T-helper 1 cell (primary cell): ENCODE measurements at places on chromosomes 13 and 19.

DNA sequence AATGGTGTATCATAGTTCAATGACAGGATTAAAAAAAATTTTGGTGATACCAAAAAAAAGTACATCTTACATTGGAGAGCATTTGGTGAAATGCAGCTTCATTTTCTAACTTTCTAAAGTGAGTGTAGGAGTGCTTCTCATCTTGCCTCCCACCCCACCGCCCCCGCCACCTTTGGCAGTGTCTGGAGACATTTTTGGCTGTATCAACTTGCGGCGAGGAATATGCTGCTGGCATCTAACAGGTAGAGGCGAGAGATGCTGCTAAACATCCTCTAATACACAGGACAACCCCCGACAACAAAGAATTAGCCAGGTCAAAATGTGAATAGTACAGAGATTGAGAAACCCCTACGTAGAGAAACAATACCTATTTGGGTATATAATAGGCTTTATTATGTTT, 1.7 kb downstream of the DLEU7 start:
- no peak for DNase-seq

DNA sequence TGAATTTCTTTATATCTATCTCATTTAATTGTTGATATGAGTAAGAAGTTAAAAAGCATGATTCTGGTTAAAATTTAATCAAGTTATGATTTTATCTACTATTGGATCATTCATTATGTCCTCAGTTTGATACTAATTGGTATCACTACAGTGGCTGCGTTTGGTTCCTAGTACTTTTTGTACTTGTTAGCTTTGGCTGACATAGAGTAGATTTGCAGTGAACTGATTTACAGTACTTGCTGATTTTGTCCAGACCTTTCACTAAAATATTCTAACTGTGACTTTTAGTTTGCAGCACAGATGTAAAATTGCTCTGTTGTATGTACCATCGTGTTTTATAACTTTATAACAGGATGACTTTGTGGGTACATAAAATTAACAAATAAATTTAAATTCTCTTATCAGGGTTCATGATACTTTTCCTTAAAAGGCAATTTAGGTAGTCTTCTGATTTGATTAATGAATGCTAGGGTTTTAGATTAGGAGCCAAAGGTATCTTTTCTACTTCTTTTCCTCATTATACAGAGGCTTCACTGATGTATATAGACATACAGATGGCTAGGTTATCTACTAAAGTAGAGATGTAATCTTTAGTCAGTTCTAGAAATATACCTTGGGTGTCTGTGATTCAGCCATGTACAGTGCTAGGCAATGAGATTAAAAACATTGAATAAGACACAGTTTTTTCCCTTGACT, 8.7 kb downstream of the UCHL3 start:
- no peak for DNase-seq

GRCh38 chr13:58949646-58950045, 1214.1 kb downstream of the DIAPH3 start:
- DNase-seq, result no peak

- DNase-seq, result no peak
Measured at GRCh38 chr13:85565652-85566051, 233.6 kb downstream of the SLITRK6 start.

- DNase-seq, result no peak
Measured at GRCh38 chr19:29411113-29411581, 114.6 kb upstream of the VSTM2B start.

GRCh38 chr19:1841209-1841924, 6.9 kb downstream of the REXO1 start:
- DNase-seq, result no peak

DNA sequence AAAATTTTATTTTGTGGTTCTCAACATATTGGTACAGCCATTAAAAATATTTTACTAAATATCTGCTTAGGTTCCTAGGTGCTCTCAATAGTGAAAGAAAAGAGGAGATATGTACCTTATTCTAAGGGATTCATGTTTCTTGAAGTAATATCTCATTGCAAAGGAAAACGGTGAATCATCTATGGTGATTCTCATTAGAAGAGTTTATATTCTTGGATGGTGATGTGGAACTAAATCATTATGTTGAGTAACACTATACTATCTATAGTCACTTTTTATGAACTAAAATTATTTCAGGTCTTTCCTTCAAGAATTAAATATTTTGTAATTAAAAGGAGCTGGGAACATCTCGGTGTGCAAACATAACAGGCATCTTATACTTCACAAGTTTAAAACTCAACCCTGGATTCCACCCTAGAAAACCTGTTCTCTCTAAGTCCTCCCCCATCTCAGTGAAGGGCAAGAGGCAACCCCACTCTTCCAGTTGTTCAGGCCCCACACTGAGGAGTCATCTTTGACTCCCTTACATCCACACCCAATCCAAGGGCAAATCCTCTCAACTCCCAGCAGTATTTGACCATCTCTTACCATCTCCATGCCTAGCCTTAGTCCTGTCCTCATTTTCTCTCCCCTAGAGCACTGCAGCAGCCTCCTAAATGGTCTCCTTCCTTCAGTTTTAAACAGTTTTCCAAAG, 140.1 kb downstream of the RGCC start:
- no peak for DNase-seq

- DNase-seq, result no peak
Measured at GRCh38 chr13:101127741-101128353, 288.5 kb downstream of the NALCN start.

DNA sequence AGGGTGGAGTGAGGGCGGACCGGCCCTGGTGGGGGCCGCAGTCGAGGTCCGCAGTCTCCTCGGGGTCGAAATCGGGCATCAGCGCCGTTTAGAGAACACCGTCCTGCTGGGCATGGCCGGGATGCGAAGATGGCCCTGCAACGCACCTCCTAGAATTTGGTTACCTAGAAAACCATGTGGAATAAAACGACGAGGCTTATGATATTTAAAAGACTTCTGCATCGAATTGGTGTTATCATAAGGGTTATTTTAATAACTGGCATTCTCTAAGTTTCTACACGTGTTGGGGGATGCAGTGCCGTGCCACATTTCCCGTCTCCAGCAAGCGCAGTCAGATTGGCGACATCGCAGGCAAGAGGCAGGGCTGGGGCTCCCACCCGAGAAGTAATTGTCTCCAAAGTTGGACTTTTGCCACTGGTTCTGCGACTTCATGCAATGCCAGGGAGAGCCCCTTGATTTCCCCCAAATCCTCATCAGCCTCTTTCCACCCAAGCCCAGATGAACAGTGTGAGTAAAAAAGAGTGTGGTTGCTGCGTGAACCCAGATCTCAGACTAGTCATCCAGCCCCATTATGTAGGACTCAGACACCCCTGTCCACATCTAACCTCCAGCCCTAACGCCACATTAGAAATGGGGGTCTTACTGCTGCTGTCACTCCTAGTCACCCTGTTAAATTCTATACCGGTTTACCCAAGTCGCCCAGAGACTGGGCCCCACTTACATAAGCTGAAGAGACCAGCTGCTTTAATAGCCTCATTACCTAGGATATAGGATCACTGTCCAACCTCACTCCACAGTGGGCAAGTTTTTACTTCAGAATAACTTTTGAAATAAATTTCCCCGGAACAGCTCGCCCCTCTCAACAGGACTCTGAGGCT, 571 bp upstream of the DHRS12 start:
- DNase-seq, result peak; percentile 29

DNA sequence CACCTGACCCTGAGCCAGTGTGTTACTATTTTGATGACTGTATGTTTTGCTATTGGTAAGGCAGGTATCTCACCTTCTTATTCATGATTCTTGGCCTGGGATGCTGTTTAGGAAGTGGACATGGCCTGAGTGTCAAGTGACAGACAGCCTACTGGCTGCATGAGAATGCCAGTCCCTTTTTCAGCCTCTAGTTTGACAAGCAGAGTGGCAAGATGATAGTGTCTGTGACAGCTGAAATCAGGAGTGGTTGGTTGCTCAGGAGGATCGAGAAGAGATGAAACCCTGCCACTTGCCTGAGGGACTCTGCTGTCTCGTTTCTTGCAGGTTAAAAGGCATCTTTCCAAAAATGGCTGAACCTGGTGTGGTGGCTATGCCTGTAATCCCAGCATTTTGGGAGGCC, 7.1 kb upstream of the ELOF1 start:
- no peak for DNase-seq

DNA sequence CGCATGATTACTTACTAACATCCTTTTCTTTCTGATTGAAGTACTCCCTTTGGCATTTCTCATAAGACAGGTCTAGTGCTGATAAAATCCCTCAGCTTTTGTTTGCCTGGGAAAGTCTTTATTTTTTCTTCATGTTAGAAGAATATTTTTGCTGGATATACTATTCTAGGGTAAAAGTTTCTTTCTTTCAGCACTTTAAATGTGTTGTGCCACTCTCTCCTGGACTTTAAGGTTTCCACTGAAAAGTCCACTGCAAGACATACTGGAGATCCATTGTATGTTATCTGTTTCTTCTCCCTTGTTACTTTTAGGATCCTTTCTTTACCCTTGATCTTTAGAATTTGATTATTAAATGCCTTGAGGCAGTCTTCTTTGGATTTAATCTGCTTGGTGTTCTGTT, 796.7 kb downstream of the UQCRFS1 start:
- no peak for DNase-seq

DNA sequence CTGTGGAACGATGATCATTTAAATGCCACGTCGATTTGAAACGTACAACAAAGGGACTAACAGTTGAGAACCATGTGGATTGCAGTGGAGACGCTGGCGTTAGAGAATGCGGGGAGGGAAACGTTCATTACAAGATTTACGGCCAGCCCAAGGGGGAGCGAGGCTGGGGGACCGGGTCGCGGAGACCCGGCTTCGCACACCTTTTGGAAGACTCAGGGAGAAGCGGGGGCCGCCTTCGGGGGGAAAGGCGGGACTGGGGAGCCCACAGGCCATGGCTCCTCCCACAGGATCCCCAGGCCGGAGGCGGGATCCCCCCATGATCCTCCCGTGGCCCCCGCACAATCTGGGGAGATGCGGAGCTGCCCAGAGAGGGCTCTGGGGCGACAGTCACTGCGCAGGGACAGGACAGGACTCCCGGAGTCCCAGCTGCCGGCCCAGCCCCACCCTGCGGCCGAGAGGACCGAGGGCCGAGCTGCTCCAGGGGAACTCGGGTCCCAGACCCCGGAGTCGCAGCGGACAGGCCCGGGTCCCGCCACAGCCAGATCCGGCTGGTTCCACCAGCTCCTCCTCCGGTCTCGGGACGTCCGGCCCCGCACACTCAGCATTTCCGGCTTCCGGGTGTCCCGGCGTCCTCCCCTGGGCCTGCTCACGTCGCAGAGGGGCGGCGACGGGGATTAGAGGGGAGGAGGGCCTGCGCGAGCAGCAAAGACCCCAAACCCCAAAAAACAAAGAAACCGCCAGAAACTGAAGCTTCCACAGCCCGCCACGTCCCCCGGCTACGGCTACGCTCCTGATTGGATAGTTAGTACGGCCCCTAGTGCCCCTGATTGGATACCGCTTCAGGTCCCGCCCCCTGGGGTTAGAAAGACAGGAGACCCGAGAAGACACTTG, 21.1 kb upstream of the OR10H1 start:
- peak; percentile 91 for DNase-seq

- DNase-seq, result peak; percentile 75
Measured at GRCh38 chr19:48489608-48490216, 20.5 kb downstream of the CYTH2 start.

DNA sequence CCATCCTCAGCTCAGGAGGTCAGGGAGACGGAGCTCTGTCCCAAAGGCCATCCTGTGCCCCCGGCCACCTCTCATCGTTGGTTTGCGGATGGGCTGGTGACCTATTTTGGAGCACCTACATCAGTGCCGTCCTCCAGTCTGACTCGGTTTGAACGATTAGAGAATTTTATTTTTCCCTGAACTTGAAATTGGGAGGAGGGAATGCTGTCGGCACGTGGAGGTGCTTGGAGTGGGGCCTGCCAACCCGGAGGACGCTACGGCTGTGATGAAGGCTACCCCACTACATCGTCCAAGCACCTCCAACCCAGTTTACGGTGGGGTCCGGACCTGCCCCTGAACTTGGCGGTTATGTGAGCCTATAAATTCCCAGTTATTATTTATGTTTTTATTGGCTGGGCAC, 3.0 kb upstream of the ZNF554 start:
- no peak for DNase-seq

DNA sequence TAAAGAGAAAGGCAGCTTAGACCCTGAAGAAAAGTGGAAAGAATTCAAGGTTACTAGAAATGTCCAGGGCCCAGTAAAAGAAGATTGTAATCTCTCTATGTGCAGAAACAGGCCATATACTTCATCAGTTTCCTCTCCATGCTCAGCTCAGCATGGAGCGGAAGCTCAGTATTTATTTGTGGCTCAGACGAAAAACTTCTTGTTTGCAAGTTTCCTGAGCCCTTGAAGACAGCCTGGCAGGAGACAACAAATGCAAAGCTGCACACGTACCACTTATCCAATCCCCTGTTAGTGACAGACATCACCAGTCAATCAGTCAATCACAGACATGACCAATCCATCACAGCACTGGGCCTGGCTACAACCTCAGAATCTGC, 8.1 kb upstream of the KLF2 start:
- no peak for DNase-seq

DNA sequence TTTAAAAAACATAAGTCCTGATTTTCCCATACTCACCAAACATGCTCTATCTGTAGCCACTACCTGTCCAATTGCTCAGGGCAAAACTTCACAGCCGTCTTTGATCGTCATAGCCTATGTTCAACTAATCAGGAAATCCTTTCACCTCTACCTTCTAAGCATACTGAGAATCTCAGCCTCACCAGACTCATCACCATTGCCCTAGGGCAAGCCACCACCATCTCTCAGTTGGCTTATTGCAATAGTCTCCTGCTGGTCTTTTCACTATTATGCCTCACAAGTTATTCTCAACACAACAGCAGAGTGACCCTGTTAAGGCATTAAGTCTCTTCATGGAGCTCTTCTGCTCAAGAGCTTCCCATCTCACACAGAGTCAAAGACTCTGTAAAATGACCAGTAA, 260.4 kb upstream of the MAB21L1 start:
- DNase-seq, result no peak

- DNase-seq, result no peak
Measured at GRCh38 chr13:77415253-77416071, 88.6 kb upstream of the MYCBP2 start.
